ENCODE measurements at places on chromosomes 7 and 10. TPM values are rescaled to one million over a fixed set of nuclear protein-coding genes. Genes with fewer than 3 reads are reported as not detected.

CCDC146 gene
- 0.12 TPM for total RNA-seq

DNA sequence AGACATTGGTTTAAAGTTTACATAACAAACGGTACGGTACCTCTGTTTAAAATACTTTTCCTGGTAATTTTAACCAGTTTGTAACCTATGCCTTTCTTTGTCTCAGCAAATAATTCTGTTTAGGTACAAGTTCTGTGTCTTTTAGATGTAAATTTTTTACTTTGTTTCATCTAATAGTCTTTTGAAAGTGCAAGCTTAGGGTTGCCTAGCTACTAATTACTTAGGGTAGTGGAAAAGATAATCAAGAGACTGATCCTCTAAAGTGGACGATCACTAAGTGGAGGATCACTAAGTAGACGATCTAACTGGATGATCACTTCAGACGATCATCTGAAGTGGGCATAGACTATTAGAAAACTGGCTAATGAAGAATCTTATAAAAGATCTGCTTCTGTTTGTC is 16.1 kb upstream of the FKBP9 start:
- DNase-seq: no peak

DNA sequence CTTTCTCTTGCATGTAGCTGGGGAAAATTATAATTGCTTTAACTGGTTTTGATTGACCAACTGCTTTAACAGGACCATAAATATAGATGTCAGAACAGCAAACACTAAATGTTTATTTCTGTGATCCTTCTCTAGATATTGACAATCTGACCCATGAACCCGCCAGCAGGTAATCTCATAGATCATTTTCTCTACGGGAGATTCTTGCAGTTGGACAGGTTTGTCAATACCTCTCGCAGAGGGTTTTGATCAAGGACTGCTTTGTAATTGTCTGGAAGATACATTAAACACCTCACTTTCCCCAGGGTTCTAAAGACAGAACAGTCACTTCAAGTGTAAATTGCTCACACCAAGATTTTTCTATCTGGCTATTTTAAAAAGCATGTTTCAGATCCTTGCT is 235.8 kb upstream of the RHOBTB1 start:
- no peak for DNase-seq

GRCh38 chr7:150959081-150959480 is 19.0 kb downstream of the KCNH2 start:
- DNase-seq: no peak

GRCh38 chr7:90181485-90181884 is 27.2 kb downstream of the STEAP1 start:
- DNase-seq: no peak

GRCh38 chr7:15016766-15017165 is 114.2 kb upstream of the DGKB start:
- DNase-seq: no peak

DNA sequence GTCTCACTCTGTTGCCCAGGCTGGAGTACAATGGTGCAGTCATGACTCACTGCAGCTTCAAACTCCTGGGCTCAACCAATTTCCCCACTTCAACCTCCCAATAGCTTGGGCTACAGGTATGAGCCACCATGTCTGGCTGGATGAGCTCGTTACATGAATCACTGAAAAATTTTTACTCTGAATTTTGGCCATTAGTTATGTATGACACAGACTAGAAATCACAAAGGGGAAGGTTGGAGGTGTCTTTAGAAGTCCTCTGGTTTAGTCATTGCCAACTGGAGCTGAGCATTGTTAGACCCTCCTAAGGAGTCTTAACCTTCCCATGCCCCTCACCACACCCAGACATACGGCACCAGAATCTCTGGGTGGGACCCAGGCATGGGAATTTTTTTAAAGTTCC is 34.7 kb downstream of the SVIL start:
- DNase-seq: no peak

PRSS1 gene
- total RNA-seq: not detected

GRCh38 chr10:33376476-33376875 is 42.0 kb upstream of the NRP1 start:
- DNase-seq: no peak

DNA sequence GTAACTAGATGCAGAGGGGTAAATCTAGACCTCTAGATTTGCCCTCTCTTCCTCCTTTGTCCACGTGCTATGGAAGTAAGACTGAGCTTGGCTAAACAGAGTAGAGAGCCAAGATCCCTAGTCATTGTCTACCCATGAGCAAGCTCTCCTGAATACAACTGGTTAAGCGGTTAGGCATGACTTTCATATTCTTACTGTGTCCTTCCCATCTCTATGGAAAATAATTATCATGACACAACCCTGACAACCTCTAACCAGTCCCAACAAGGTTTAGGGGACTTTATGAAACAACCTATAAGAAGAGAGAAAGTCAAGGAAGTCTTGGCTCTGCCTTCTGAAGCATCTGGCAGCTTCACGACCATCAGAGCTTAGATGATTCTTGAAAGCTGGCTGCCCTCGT is 7.8 kb upstream of the LAMB4 start:
- DNase-seq: no peak

PTPRN2 gene
- total RNA-seq: 0.27 TPM

GRCh38 chr7:36563706-36564327 is 160.5 kb downstream of the AOAH start:
- no peak for DNase-seq

DNA sequence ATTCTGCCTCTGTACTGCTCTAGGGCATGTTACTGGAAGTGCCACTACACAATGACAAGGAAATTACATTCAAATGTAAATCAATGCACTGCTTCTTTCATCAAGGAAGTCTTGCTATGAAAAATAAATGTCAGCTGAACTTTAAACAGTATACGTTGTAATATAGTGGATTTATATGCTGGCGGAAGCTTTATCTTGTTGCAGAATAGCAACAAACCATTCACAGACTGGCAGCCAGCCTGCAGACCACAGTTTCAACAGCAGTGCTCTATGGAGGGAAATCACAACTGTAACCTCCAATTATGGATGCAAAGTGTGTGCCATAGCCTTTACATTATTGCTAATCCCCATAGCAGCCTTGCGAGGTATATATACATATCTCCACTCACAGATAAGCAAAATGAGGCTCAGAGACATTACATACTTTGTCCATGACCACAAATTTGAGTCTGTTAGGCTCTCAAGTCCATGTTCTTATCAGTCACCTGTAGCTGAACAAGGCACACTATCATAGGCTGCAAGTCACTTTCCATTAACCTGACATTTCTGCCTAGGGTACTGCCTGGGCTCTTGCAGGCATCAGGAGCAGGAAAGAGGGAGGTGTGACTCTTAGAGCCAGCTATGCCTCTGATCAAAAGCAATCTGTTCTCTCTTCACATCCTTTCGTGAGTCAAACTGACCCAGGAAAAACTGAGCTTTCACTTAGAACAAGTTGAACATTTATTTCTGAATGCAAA is 22.6 kb downstream of the COL28A1 start:
- no peak for DNase-seq

Measured in HFFc6 (cell line).